ENCODE measurements at places on chromosomes 3 and 15.

- DNase-seq, result no peak
Measured at GRCh38 chr15:75727031-75727531, 14.4 kb upstream of the CSPG4 start.

- no peak for DNase-seq
Measured at GRCh38 chr15:23687143-23687470, at the start of gene NDN. TSS of gene NDN (minus strand) at chr15:23687305. CDS start at chr15:23687217, 88 bp downstream.

GRCh38 chr15:66017792-66018487 is 148.6 kb downstream of the RAB11A start:
- no peak for DNase-seq

DNA sequence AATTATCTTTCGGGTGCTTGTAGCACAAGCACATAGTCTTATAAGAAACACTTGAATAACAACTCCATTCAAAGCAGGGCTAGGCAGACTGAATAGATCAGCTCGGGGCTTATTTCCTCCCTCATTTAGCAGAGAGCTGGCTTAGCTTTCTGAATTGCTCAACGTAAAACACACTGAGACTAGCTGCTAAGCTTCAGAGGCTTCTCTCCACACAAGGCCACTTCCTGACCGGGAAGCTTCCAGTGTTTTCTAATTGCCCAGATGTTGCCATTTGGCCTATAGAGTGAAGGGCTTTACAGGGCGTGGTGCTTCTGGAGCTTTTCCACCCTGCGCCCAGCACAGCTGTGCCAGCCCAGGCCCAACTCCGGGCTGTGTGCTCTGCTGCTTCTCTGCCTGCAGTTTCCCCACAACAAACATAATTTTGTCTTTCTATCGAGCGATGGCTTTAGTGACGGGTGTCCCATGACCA is 16.6 kb downstream of the FAM240A start:
- no peak for DNase-seq

DNA sequence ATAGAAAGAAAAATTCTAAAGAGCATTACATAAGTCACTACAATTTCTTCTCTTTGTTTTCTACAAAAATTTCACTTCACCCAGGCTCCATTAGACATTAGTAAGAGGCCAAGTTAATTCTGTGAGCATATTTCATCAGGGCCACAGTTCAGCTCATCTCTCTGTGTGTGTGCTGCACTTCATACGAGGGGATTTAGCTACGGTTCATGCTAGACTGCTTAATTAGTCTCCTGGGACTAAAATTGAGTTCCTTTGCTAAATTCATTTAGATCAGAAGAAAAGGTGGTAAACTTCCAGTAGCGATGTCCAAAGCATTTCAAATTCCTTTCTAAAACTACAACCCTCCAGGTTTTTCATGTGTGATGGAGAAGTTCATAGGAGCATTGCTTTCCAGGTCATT is 83.1 kb upstream of the SETMAR start:
- DNase-seq, result no peak

- DNase-seq, result no peak
Measured at GRCh38 chr3:177557548-177557947, 360.3 kb upstream of the TBL1XR1 start.
